ENCODE measurements at places on chromosomes 12 and 14. TPM values are rescaled to one million over a fixed set of nuclear protein-coding genes. Genes with fewer than 3 reads are reported as not detected.

- DNase-seq = no peak
Observed at GRCh38 chr12:50572287-50572686, 67.5 kb downstream of the DIP2B start.

DNA sequence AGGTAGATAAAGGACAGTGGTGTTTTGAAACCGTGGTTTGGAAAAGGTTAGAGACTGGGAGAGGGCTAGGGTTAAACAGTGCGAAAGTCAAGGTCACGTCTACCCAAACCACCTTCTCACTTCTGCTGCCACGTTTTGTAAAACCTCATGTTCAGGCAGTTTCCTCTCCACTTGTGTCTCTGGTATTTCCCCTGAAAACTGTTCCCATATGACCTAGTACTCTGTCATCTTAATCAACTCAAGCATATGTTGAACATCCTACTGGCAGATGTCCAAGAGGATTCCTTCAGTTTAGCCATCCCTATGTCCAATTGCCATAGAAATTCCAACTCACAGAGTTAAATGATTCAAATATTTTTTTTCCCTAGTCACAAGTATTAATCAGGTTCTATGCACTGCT is 17.4 kb downstream of the CLEC4C start:
- no peak for DNase-seq

GRCh38 chr12:85156569-85156968 is 120.4 kb downstream of the LRRIQ1 start:
- no peak for DNase-seq

Gene MIP
- 0.48 TPM for total RNA-seq

- DNase-seq = no peak
Observed at GRCh38 chr14:105913861-105914260, 387.5 kb downstream of the TMEM121 start.

Gene NELL2
- total RNA-seq = 1.3 TPM

DNA sequence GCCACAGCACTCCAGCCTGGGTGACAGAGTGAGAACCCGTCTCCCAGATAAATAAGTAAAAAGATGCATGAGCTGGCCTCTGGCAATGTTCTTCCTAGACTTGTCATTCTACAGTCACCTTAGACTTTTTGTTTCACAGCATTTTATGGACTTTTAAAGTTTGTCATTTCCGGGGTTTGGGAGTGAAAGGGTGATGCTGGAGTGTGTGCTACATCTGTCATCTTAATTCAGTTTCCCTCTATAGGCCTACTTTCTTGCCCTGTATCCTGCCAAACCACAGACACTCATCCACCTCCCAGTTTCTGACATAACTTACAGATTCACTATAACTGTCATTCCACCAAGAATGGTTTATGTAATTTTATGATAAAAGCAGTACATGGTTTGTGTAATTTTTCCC is 166.7 kb upstream of the PARP11 start:
- DNase-seq = no peak

DNA sequence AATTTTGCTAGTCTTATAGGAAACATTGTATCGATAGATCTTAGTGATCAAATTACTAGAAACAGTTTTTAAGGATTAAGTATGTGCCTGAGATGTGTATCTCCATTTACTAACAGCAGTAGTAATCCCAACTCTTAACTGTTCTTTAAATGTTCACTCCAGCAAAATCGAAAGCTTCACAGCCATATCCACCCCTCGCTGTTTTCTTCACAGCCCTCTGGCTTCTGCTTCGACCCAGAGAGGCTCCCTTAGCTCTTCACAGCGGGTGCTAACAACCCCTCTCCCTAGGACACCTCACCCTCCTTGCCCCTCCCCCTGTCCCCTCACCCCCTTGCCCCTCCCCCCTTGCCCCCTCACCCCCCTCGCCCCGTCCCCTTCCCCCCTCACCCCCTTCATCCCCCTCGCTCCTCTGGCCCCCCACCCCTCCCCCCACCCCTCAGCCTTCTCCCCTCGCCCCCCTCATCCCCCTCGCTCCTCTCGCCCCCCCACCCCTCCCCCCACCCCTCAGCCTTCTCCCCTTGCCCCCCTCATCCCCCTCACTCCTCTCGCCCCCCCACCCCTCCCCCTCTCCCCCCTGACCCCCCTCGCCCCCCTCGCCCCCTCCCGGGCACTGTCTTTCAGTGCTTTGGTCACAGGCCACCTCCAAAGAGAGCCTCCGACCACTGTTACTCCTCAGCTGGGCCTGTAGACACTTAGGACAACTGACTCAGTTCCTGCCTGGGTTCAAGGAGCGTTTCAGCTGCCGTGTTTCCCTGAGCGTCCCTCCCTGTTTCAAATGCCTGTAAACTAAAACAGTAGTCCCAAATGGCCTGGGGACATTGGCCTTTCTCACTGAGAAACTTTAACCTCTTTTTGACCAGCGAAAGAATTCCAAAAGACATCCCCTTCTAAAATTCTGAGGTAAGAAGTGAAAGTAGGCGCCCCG is 46.0 kb upstream of the DYNC1H1 start:
- no peak for DNase-seq

- no peak for DNase-seq
Observed at GRCh38 chr12:53591301-53592206, 34.6 kb downstream of the ATF7 start.

DNA sequence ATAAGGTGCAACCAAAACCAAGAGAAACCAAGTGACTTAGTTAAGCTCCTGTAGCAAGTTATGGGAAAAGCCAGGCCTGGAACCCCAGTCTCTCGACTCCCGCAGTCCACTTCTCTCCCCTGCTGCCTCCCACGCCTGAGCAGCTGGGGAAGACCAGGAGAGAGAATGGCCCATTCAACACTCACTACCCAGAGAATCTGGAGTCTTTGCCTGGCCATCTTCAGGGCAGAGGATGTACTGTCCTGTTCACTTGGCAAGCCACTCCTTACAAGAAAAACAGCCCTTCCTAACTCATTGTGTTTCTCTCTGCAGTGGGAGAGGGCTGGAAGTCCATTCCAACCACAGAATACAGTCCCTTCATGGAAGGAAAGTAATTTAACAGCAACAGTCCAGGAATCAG is 1.8 kb downstream of the PITPNM2 start:
- DNase-seq = no peak

GRCh38 chr12:34398366-34398705 is 376.0 kb downstream of the ALG10 start:
- DNase-seq = no peak

Gene SLC7A7
- total RNA-seq = 2.3 TPM

Gene IFNG-AS1
- 0.19 TPM for total RNA-seq

GRCh38 chr12:1758887-1759286 is 61.5 kb upstream of the LRTM2 start:
- DNase-seq = no peak

- DNase-seq = no peak
Observed at GRCh38 chr12:95764848-95765247, 25.7 kb downstream of the NTN4 start.

GRCh38 chr12:78387721-78388120 is 476.9 kb upstream of the SYT1 start:
- no peak for DNase-seq

DNA sequence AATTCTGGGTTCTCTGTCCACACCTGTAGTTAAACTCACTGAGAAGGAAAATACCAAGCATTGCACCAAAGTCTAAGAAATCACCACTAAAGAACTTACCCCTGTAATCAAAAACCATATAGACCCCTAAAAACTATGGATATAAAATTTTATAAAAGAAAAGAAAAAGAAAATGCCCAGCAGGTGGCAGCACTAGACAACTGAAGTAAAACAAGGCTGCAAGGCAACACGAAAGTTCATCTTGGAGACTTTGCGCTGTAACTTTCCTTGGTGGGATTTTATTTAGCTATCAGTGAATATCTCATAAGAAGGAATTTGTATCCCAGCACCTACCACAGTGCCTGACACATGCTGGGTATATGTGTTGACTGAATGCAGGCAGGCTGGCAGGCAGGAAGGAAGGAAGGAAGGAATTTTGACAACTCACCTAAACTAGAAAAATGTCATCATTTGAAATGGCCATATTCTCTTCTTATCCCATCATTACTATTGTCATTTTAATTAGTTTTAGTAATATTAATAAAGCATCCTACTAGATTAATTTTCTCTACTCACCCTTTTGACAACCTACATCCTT is 68.2 kb upstream of the ETV6 start:
- no peak for DNase-seq

DNA sequence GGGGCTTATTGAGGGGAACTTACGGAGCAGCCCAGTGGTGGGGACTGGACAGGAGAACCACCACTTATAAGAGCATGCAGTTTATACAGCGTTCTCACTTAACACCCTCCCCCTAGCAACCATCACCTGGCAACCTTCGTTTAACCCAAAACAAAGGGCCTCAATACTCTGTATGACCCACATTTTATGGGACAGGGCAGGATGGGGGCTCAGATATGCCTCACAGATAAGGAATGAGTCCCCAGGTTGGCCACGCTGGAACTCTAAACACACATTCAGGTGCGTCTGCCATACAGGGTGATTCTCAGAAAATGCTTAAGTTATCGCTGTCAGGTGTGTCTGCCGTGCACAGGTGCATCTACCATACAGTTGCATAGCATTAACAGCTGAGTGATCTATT is 99.2 kb downstream of the GCH1 start:
- DNase-seq = no peak

- no peak for DNase-seq
Observed at GRCh38 chr12:26713885-26714383, 119.1 kb downstream of the ITPR2 start.

- no peak for DNase-seq
Observed at GRCh38 chr12:88767699-88768098, 187.4 kb upstream of the KITLG start.

- no peak for DNase-seq
Observed at GRCh38 chr12:108846290-108846701, 11.1 kb downstream of the SSH1 start.
